ENCODE measurements at places on chromosomes 16 and 17.

GRCh38 chr16:11796227-11797165, 562 bp downstream of the ZC3H7A start:
- peak; percentile 18 for DNase-seq

GRCh38 chr16:51822471-51822870, 671.4 kb upstream of the SALL1 start:
- no peak for DNase-seq

DNA sequence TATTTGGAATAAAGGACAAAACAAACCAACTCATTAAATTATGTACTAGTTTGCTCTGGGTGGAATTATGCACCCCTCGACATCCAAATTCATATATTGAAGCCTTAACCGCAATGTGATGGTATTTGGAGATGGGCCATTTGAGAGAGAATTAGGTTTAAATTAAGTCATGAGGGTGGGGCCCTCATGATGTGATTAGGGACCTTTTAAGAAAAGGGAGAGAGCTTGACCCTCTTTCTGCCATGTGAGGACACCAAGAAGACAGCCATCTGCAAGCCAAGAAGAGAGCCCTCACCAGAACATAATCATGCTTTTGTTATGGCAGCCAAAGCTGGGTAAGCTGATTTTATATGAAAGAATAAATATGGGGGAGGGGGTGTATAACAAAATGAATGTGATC, 2.0 kb downstream of the C16orf87 start:
- DNase-seq: no peak

DNA sequence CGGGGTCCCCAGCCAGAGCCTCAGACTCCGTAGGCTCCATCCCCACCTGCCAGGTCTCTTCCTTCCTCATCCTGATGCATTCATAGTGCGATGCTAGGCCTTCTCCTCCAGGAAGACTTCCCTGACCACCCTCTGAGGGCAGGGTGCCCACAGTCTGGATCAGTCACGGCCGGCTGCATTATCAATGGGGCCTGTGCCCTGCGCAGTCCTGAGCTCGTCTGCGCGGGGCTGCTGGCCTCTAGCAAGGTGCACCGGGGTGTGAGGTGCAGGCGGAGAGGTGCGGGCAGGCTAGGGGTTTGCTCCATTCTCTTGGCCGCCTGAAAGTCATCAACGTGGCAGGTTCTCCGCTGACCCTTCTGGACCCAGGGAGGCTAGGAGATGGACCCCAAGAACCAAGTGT, 56.9 kb upstream of the ACSF3 start:
- peak; percentile 34 for DNase-seq

DNA sequence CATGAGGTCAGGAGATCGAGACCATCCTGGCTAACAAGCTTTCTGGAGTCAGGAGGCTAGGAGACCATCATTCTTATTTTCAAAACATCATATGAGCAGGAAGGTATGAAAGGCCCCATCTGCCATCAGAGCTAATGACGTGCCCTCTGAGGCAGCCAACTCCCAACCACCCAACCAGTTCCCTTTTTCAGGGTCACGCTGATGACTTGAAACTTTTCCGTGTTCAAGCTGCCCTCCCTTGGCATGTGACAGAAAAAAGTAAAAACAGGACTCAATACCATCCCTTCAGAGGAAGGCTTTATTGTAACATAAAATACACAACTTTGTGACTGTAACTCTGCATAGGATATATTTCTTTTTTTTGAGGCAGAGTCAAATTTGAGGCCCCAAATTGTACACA, 4.6 kb upstream of the GHDC start:
- no peak for DNase-seq

DNA sequence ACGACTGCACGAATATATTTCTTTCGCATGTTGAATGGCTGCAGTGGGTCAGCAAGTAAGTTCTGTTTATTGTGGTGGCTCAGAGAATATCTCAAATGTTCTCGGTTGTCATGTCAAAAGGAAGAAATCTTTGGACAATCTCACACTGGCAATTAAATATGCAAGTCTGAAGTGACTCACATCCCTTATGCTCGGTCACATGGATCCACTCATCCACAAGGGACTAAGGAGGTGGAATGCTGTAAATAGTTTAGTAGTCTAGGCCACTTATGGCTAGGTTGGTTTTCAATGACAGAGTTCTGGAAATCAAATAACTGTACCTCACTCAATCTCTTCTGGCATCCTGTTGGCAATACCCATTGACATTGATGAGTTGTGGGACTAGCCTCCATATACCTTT, 33.0 kb upstream of the PMP22 start:
- DNase-seq: no peak

DNA sequence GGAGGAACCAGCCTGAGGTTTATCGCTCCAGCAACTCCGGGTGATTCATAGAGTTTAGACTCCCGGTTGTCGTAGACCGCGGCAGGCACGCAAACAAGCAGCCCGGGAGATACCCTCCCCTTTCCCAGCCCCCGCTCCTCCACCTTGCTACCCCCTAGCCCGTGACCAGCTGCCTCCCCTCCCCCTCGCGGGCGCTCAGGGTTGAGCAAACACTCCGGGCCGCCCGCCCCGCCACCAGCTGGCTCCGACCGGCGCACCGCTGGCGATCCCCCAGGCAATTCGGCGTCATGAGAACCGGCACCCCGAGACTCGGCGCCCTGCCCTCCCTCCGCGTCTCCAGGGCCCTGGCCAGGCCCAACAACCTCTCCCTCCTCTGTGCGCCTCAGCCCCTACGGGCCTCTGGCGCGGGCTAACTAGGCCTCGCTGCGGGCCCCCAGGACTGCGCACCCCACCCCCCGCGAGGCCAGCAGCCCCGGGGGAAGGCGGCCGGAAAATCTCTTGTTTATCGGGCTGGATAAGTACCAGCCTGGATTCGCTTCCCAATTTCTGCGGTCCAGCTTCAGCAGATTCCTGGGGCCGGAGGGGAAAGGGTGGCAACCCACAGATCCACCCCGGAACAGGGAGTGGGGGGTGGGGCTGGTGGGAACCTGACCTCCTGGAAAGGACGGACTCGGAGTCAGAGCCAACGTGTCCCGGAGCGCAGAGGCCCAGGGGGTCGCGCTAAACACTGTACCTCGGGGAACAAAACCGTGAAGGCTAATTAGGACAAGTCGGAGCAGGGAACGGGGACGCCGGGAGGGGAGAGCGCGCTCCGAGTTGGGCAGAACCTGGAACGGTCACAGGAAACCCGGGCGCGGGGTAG, 951 bp upstream of the GPRC5C start:
- DNase-seq: peak; percentile 89

DNA sequence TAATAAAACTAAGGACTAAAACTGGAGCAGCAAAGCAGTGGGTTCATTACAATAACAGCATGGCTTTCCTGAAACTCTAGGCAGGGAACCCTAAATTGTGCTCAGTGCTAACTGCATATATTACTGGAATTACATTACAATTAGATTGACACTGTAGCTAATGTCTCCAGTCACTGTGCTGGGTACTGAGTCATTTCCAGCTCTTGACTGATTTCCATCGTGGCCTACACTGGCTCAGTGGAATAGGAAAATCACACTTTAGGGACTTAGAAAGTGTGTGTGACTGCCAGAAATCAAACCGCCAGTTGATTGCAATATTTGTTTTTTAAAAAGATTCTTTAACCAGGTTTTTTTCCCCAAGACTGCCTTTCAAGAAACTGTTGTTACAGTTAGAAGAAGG, 1447.4 kb upstream of the GOT2 start:
- no peak for DNase-seq

- DNase-seq: peak; percentile 15
These were observed 15.3 kb downstream of the CMTM3 start for GRCh38 chr16:66619534-66620428.

DNA sequence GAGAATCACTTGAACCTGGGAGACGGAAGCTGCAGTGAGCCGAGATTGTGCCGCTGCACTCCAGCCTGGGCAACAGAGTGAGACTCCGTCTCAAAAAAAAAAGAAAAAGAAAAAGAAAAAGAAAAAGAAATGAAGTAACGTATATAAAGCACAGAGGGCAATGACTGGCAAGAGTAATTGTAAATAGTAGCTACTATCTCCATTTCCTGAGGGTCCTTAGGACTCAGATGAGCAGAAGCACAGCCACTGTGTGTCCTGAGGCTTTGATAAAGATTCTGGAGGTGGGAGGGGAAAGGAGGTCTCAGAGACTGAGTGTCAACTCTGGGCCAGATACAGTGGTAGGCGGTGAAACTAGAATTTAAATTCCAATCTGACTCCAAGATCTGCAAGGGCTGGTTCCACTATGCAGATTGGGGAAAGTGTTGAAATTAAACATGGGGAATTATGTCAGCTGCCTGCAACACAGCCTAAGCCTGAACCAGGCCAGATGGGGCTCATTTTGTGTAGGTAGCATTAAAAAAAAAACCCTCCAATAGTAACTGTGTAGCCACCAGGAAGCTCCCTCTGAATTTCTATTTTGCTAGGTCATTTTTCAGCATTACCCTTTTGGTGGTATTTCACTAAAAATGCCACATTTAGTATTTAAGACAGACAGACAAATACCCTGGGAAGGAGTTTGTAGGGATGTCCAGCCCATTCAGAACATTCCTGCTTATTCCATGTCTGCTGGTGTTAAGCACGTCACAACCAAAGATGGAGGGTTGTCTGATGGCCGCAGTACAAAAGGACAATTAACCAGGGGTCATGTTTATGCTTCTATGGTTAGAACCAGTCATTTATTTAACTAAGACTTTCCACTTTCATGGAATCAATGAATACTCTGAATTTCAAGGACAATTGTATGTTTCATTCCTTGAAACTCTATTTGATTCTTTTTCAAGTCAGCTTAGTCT, 46.1 kb downstream of the TBX4 start:
- peak; percentile 16 for DNase-seq

DNA sequence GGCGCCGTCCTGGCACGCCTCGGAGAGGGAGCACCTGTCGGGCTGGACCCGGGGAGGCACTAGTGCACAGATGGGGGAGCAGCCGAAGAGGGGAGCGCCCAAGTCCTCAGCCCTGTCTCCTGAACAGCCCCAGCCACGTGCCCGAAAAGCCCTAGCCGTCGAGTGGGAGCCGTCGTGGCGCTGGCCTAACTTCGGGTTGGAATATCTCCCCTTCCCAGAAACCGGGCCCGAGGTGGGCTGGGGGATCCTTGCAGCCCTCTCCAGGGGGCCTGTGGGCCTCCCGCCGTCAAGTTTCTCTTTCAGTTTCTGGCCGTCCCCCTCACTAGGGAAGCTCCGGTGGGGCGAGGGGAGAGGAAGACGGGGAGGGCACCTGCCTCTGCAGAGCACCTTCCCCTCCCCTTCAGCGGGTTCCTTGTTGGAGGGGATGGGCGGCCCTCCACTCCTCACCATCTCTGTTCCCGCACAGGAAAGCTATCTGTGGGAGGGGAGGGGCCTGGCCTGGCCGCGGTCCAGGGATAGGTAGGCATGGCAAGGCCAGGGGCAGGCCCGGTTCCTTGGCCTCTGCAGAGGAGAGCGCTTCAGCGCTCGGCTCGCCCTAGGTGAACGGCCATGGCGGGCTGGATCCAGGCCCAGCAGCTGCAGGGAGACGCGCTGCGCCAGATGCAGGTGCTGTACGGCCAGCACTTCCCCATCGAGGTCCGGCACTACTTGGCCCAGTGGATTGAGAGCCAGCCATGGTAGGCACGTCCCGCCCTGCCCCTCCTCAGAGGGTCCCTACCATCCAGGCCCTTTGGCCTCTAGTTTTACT, 709 bp downstream of the STAT5A start:
- DNase-seq: no peak

GRCh38 chr16:67713647-67714273, 5.4 kb downstream of the GFOD2 start:
- DNase-seq: no peak

Measured in NCI-H524 (cell line).